ENCODE measurements at places on chromosomes 5 and 9.

GRCh38 chr5:102223542-102224477, 72.3 kb downstream of the SLCO4C1 start:
- DNase-seq: peak; percentile 48

DNA sequence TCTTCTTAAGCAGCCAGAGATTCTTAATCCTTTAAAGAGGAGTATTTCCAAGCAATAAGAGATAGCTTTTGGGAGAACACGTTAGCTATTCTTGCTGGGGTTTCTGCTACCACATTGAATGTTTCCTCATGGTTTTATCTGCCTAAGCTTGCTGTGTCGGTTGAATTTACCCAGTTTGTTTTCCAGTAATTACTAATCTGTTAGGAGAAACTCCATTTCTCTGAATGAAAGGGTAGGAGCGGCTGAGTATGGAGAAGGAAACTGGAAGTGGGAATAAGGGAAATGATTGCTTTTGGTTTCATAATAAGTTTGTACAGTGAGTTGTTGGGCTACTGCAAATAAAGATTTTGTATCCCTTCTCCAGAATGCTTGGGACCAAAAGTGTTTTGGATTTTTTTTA, 1.2 kb downstream of the JAK2 start:
- DNase-seq: no peak

- DNase-seq: peak; percentile 42
Observed at GRCh38 chr9:104911032-104911607, 16.8 kb downstream of the ABCA1 start.

DNA sequence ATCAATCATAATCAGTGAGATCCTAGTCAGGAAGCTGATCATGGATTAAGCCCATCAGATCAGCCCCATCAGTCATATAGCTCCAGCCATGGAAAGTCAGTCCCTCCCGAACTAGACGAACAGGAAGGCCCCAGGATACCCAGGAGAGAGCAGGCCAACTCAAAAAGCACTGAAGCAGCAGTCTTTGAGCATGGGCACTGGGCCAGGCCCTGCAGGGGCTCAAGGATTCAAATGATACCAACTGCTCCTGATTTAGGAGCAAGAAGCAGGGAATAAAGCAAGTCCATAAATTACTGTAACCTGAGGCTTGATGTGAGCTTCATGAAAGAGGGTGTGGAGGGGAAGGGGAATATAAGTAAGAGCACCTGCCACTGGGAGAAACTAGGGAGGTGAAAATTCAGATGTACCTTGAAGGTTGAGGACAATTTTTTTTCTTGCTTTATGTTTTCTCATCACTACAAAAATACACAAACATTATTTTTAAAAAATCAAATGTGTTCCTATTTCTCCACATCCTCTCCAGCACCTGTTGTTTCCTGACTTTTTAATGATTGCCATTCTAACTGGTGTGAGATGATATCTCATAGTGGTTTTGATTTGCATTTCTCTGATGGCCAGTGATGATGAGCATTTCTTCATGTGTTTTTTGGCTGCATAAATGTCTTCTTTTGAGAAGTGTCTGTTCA, 115.2 kb downstream of the SIL1 start:
- no peak for DNase-seq

- DNase-seq: peak; percentile 42
Observed at GRCh38 chr5:177421062-177421798, 5.2 kb upstream of the GRK6 start.

DNA sequence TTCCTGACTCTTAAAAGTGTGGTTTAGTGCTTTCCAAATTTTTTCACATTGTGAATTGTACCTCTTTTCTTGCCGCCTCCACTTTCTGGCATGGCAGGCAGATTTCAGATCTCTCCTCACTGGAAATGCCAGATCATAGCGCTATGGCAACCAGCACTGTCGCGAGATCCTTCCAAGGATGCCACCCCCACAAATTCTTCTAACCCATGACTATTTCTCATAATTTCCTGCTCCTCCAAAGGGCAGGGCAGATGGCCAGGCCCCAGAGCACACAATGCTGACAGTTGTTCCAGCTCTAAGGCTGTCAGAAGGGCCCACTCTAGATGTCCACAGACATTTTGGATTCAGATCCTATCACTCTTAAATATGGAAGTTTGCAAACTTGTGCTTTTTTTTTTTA, 446.2 kb upstream of the RIOK2 start:
- DNase-seq: peak; percentile 35

DNA sequence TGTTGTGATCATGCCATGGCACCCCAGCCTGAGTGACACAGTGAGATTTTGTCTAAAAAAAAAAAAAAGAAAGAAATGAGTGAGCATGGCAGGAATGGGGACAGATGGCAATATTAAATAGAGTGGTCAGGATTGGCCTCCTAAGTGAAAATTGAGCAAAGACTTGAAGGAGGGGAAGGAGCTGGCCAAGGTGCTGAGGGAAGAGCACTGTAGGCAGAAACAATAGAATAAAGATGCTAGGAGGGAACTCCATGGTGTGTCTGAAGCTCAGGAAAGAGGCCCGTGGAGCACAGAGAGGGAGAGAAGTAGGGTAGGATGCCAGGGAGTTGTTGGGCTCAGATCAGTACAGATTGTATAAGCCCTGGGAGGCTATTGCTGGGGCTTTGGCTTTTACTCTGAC, 64.4 kb upstream of the PCAT7 start:
- peak; percentile 33 for DNase-seq

DNA sequence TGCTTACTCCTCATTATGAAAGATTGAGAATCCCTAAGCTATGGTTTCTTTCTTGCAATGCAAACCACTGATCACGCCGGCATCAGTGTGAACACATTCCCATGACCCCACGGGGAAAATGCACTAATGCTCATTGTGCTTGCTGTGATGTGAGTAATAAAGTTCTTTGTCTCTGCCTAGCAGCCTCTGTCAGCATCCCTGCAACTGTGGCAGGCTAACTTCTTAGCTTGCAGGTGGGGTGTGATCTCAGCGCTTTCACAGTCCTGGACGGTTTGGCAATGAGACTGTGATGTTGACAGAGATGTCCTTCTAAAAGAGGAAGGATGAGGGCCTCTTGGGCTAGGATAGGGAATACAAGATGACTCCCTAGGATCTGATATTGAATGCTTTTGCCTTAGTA, 1218.7 kb downstream of the EFNA5 start:
- DNase-seq: peak; percentile 0

- DNase-seq: no peak
Observed at GRCh38 chr5:22223079-22223478, 630.1 kb downstream of the CDH12 start.

GRCh38 chr5:4634342-4634741, 505.8 kb upstream of the ADAMTS16 start:
- DNase-seq: no peak

DNA sequence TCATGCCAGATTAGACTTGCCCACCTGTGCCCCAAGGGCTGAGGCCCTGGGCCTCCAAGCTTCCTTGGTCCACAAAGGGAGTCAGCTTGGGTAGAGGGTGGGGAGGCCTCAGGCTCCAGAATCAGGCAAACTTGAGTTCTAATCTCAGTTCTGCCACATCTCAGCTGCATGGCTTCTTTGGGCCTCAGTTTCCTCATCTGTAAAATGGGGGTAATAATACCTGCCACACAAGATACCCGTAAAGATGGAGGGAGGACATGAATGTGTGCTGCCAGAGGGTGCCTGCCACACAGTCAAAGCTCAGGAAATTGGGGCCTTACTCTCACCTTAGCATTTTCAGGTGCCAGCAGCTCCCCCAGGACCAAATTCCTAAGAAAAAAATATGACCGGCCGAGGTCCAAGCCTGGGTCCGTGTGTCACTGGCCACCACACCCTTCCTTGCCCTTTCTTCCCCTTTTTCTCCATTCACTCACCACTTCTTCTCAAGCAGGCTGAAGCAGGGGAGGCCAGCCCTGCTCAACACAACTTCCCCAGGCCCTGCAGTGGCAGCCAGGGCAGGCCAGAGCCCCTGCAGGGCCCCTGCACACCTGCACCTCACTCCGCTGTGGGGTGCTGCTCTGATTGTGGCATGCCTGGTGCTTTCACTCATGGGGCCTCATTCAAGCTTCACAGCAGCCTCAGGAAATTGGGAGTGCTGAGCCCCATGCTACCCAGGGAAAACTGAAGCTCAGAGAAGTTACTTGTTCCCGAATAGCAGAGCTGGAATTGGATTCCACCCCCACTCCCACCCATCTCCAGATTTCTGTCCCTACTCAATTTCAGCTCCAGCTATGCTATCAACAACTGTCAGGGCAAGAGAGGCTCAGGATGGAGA, 3.9 kb downstream of the RGS14 start:
- no peak for DNase-seq

DNA sequence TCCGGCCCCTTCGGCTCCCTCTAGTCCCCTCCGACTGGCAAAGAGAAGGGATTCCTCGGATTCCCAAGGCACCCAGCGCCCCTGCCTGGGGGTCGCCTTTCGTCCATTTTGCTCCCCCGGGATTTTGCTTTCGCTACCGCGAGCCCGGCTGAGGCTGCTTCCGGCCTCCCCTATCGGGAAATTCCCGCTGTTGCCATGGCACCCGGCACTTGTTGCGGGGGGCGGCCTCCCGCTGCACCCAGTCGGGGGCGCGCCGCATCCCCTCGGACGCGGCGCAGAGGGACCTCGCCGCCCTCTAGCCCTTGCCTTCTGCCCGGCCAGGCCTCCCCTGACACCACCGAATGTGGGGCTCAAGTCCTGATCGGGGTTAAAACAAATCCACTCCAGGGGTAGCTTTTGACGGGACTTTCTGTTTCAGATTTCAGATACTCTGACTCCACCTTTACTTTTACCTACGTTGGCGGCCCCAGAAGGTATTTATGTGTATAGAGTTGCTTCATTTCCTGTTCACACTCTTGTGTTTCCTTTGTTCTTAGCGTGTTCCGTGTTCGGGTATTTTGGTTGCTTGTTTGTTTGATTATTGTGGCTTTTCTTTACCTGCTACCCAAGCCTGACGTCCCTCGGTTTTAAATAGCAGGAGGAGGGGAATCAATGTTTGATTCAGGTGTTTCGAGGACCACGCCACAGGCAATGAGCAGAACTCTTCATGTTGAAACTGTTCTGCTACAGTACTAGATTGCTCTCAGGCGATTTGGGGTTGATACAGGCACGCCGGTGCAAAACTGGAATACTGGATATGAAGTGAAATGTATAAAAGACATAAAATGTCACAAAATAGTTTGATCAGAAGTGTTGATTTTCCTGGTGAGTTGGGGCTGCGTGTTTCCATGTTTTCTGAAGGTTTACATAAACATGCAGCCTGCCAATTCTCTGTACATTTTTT, 1.5 kb downstream of the PARP8 start:
- DNase-seq: peak; percentile 68

DNA sequence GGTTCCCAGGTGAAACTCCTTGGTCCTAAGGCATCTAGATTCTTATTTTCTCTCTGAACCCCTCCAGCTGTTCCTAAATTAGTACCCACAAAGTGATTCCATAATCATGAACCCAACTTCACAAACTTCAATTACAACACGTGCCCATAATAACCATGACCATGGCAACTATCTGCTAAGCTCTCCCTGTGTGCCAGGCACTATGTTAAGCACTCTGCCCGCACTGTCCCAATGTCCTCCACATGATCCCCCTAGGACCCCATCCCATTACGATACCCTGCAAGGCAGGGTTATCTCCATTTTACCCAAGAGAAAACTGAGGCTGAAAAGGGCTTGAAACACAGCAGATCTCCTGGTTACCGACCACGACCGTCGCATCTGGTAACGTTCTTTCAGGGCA, 25.3 kb upstream of the ZNF622 start:
- no peak for DNase-seq

- peak; percentile 57 for DNase-seq
Observed at GRCh38 chr9:5799314-5799713, 33.6 kb downstream of the ERMP1 start.

DNA sequence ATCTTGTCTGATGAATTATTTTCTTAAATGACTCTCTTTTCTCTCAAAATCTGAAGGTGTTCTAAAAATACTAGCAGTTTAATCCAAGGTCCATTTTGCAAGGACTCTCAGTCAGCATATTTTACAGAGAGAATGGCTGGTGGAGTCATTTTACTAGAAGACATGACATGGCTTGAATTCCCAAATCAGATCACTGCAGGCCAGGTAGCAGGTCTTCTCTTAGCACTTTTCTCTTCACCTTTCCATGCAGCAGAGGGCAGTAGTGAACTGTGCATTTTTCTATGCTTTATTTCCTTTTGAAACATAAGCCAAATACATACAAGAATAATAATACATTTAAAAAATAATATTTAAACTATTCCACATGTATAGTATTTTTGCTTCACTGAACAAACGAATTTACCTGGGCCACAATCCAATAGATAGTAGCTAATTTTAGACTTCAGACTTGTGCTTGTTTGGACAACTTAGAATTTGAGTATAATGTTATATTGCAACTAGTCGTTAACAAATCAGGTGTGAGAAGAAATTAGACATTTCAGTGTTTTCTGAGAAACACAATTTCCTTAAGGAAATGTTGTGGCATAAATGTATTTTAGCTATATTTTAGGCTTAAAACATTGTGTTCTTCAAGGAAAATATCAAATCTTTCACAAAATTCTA, 289.4 kb upstream of the DAB2 start:
- peak; percentile 81 for DNase-seq

DNA sequence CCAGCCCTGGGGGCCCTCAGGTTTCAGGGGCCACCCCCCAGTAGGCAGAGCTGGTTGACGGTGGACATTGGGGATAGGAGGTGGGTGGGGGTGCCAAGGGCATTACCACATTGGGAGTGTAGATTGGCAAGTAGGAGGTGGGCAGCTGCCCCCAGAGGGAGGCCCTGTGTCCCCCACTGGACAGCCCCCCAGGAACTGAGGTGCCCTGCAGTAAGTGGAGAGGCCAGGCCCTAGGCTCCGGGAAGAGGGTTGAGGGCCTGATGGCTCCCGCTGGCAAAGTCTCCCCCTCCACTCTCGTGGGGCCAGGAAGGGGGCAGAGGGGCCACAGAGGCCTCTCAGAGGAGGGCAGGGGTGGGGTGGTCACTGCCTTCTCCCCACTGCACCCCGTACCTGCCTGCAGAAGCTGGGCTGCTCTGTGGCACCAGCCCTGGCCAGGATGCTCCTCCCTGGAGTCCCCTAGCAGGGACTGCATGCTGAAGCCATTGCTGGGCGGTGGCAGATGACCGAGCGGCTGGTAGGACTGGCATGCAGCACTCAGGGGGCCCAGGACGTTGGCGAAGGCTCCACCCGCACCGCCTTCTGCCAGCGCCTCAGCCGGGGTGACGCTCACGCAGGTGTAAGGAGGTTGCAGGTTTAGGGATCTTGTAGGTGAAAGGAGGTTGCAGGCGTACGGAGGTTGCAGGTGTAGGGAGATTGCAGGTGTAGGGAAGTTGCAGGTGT, 89.6 kb upstream of the CACNA1B start:
- DNase-seq: no peak

DNA sequence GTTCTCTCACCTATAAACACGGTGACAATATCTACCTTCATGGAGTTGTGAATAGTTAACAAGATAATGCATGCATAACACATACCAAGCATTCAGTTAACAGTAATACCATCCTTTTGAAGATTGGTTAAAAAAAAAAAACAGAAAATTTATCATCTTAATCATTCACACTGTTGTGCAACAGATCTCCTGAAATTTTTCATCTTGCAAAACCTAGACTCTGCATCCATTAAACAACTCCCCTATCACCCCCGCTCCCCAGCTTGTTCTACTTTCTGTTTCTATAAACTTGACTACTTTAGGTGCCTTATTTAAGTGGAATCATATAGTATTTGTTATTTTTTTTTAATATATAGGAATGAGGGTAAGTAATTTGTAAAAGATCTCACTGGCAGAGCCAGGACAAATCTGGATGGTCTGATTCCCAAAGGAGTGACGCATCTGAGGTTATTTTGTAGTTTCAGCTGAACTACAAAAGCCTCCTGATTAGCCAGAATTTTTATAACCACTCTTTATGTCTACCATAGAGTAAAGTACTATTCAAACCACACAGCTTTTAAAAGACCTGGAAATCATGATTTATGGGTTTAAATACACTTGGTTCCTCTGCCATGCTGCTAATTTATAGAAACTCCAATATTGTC, 93.0 kb downstream of the FANCC start:
- peak; percentile 16 for DNase-seq

GRCh38 chr5:37110135-37110534, 139.0 kb downstream of the CPLANE1 start:
- no peak for DNase-seq
